ENCODE measurements at places on chromosomes 13 and 19.
A peak's percentile ranks its signal among the peaks of the same experiment; 100 is the strongest.

DNA sequence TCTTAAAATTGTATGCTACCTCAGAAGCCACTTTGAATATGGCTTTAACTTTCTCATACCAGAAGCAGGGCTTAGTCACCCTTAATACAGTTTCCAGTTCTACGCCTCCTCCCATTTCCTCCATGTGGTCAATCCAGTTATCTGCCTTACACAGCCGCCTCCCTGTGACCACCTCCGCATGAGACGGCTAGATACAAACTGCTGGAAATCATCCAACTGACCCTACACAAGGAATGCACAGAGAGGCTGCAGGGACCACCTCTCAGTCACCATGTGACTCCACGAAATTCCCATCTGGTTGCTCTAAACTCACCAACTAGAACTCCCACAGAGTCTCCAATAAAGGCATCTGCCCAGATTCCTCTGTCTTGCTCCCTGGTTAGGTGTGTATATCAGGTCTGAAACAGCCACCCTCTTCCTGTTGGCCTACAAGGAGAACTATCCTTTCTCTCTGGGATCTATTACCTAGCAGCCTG lies 6.8 kb downstream of the ZNF564 start:
- no peak for DNase-seq

DNA sequence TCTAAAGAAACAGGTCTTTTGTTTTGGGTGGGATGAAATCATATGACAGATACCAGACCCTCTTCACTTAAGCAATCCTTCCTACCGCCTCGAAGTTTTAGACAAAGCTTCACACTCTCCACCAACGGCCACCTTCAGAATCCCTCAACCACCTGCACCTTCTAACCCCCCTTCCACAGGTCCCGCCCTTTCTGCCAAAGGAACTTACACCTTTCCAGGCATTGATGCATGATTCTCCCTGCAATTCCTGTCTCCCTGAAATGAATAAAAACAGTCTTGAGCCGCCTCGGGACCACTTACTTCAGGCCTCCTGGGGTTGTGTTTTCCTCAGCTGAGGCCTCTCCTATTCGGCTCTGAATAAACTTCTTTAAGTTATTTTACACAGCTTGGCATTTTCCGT lies 859 bp downstream of the ZNF433 start:
- no peak for DNase-seq

GRCh38 chr13:85650613-85651012 lies 148.6 kb downstream of the SLITRK6 start:
- DNase-seq, result no peak

DNA sequence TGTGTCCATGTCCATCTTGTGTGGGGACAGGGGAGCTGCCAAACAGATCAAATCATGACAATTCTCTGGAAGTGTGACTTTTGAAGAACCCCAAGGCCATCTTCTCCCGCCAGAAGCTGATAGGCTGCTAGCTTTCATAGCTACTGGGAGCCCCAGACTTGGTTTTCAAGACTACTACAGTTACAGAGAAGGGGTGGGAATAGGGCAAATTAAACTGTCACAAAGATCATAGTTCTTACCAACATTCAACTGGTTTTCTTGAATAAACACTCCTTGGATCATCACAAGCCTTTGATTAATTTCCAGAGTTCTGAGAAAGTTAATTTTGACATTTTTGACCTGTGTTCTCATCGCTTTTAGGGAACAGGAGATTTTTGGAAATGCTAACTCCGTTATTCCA lies 67.8 kb upstream of the FARP1 start:
- DNase-seq, result no peak

DNA sequence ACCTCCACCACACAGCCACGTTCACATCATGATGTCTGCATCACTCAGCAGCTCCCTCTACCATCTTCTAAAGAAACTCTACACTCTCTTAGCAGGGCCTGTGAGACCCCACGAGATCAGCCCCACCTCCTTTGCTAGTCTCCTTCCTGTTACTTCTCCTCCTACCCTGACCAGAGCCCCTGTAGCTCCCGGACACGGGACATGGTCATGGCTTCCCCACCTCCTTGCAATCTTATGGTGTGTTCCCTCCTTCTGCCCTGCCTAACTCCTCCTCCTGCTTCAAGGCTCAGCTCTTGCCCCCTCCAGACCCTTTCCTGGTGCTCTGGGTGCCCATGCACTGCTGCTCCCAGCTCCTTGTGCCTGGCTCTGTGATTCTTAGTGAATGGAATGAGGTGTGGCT lies 8.1 kb upstream of the MRPS31 start:
- DNase-seq, result no peak

- DNase-seq, result no peak
Measured at GRCh38 chr13:110317093-110317492, 10.0 kb downstream of the COL4A2 start.

DNA sequence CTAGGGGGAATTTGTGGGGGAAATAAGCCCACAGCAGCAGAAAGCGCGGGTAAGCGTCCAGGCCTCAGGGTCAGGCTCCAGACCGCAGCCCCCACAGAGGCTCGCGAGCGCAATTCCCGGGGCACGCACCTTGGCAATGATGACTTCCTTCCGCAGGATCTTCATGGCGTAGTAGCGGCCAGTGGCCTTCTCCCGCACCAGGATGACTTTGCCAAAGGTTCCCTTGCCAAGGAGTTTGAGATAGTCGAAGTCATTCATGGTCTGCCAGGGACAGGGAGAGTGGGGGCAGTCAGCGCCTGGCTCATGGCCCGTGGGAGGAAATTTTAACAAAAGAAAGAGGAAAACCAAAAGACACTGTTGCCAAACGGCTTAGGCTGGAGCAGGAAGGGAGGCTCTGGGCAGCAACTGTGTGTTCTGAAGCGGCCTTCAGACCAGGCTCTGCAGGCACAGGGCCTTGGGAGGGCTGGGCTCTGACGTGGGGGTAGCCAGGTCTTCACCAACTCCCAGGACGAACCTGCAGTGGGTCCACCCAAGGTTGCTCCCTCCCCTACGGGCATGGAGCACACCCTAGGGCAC lies 15.4 kb upstream of the CCNP start:
- DNase-seq, result no peak

DNA sequence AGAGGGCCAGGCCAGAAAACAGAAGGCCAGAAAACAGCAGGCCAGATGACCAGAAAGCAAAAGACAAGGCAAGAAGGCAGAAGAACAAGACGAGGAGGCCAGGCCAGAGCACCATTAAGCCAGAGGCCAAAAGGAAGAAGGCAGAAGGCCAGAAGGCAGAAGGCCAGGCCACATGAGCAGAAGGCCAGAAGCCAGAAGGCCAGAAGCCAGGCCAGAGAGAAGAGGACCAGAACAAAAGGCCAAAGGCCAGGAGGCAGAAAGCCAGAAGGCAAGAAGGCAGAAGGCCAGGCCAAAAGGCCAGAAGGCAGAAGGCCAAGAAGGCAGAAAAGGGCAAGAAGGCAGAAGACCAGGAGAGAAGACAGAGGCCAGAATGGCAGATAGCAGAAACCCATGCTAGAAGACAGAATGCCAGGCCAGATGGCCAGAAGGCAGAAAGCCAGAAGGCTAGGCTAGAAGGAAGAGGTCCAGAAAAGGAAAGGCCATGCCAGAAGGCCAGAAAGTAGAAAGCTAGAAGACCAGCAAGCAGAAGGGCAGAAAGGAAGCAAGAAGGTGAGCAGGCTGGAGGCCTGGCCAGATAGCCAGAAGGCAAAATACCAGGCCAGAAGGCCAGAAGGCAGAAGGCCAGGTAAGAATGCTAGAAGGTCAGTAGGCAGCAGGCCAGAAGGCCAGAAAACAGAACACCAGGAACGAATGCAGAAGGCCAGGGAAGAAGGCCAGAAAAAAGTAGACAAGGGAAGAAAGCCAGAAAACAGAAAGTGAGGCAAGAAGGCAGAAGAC lies 187.6 kb downstream of the TUBA3C start:
- DNase-seq, result no peak

DNA sequence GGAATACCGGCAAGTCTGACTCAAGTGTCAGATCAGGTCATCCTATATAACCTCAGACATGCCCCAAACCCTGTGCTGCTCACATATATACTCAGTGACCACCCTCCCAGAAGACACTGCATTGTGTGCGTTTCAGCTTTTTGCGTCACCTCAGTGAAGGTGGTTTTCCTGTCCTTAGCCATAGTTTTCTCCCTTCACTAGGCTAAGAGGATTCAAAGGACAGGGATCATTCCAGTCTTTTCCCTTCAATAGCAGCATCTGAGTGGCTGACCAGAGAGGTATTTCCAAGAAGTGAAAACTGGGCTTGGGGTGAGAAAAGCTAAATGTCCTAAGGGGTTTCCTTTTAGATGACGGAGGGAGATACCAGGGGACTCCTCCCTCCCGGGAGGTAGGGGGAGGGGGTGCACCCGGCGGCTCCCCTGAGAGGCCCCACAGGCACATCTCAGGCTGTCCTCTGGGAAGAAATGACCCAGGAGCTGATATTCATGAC lies 12.7 kb upstream of the OR10H1 start:
- DNase-seq, result no peak

DNA sequence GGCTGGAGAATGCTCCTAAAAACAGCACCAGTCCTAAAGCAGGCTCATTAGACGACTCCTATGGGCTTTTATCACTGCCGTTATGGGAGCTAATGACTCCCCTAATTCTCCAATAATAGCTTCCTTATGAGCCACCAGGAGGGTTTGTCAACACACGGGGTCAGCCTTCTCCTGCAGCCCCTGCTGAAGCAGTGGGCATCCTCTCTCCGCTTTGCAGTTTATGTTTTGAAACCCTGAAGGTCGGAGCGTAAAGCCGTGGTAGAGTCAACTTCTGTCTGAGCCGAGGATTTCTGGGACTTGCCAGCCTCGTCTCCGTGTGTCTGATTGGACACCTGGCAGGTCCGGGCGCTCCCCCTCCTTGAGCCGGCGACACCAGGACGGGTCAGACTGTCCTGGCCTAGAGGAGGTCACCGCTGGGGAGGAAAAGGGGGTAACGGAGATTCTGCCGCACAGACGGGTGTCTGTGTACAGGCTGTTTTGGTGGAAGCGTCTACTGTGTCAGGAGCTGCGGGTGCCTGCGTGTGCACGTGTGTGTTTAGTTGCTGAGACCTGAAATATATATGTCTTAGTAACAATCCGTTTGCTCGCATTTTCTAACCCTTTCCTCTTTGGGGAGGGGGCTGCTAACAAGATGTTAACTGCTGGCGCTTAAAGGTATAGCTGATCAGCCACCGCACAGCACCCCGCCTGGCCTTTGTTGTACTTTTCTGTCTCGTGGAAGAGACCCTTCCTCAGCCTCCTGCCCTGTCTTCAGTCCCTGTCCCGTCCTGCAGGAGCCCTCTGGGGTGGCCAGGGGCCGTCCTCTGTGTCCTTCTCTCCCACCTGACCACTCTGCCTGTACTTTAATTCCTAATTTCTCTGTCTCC lies 1.9 kb downstream of the KDM4B start:
- DNase-seq, result no peak

DNA sequence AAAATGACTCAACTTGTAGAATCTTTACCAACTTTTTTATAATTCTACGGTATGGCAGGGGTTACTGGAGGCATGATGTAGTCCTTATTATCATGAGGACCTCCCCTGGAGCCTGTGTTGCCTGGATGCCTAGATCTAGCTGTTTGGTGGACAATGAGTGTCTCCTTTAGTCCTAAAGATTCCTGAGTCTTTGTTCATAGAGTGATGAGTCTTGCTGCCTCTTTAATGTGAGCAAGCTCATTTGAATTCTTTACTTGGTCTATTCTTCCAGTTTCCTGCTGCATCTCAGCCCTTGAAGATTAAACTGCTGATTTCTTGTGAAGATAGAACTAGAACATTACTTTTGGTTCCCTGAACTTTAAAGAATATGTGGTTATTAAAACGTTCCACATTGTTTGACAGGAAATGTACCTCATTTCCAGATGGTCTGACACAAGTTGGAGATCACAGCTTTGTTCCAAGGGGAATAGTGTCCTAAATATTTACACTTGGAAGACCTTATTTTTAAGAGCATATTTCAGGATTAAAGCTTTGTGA lies 51.9 kb downstream of the SLAIN1 start:
- DNase-seq, result no peak

GRCh38 chr19:50387176-50387867 lies 3.2 kb downstream of the POLD1 start:
- no peak for DNase-seq

DNA sequence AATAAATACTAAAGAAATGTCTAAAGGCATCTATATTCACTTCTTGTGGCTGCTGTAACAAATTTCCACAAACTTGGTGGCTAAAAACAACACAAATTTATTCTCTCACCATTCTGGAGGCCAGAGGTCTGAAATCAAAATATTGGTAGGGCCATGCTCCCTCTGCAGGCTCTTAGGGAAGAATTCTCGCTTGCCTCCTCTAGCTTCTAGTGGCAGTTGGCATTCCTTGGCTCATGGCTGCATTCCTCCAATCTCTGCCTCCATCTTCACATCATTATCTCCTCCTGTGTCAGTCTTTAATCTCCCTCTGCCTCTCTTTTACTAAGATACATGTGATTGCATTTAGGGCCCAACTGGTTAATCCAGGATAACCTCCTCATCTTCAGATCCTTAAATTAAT lies 54.1 kb upstream of the RFXAP start:
- no peak for DNase-seq

GRCh38 chr13:110980921-110981320 lies 66.1 kb upstream of the ANKRD10 start:
- no peak for DNase-seq

- peak; percentile 9 for DNase-seq
Measured at GRCh38 chr19:54431255-54431838, 16.1 kb downstream of the TTYH1 start.

DNA sequence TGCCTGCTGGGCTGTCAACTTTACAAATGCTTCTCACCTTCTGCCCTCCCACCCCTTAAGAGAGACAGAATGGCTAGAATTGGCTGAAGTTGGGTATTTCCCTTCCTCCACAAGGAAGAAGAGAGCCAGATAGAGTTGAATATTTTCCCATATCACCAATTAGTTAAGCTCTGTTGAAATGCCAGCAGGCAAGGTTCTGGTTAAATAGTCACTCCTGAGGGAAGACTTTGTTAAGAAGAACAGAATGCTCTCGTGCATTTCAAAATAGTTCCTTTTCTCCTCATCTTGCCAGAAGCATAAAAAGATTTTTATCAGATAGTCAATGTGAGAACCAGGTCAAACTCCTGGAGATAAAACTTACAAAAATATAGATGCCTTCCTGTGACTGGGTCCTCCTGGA lies 2857.0 kb upstream of the PCDH20 start:
- no peak for DNase-seq

DNA sequence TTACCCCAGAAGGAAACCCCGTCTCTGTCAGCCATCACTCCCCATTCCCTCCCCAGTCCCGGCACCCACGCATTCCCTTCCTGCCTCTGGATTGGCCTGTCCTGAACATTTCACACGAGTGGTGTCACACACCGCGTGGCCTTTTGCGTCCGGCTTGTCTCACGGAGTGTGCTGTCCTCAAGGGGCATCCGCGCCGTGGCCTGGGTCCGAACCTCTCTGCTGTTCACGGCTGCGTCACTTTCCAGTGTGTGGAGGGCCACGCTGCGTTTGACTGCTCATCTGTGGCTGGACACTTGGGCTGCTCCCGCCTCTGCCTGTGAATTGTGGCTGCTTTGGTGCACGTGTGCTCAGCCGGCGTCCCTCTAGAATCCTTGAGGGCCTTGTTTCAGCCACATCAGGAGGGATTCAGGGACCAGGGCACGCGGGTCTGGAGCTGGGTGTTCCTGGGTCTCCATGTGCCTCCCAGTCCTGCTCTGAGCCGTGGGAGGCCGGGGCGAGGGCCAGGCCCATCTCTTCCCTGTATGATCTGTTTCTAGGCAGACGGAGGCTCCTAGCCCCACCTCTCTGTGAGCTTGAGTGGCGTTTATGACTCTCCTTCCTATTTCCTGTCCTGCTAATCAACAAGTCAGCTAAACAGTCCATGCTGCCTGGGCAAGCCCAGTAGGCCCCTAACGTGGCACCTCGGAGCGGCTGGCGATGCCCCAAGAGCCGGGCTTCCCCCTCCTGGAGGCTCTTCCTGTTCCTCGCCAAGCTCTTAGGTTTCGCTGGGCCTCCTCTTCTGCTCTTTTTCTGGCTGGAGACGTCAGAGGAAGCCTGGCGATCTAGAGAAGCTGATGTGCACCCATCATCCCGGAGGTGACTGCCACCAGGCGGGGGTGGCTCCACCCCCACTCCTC lies 8.1 kb downstream of the STK11 start:
- DNase-seq, result no peak

All from fibroblast of the conjunctiva (primary cell).